Large intestine (tissue), 12 donors: ENCODE measurements at places on chromosomes 6 and 20.

- no peak for DNase-seq
Observed at GRCh38 chr6:32932132-32932868, 8.5 kb downstream of the HLA-DMB start.

DNA sequence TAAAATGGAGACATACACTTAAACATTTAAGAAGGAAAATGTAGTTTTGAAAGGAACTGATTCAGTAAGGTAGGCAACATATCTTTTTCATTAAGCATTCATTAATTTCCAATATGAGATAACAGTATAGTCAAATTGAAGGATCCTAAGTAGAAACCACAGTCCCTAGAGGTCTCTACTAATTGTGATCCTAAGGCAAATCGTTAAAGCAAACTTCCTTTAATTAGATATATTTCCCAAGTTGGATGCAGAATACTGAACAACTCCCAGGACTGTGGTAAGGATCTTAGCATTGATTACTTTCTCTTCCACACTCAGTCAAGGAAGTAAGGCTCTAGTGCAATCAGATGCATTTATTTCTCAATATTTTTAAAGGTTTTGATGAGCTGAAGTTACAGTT lies 604.1 kb upstream of the GJE1 start:
- DNase-seq = no peak

DNA sequence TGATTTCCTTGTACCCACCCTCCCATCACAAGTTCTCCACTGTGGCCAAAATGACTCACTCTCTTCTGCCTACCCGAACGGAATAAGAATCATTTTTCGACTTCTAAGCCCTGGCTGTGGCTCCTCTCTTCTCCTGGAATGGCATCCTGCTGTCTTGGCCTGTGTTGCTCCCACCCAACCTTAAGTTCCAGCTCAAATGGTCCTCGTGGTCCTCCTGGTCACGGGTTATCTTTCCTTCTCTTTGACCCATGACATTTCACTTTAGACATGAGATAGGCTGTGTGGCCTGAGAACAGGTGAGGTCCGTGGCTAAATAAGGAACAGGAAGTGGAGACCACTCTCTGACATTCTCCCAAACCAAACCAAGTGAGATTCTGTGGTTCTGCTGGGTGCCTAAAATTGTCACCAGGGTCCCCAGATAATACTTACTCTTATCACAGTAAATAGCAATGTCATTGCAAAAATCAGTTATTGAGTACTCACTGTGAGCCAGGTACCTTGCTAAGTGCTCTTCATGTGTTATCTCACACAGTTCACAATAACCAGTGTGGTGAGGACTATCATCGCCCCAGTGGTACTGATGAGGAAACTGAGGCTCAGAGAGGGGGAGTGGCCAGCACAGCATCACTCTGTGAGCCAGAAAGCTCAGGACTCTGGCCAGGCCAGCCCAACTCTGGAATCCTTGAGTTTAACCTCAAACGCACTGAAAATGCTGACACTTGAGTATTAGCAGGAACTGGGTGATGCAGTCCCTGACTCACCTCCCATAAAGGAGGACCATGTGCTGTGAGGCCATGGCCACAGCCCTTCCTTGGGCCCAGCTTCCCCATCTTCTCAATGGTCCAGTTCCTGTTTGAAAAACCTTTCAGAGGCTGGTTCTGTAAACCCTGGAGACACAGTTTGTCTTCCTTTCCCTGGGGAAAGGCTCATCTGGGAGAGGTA lies 74.8 kb upstream of the SIRPA start:
- DNase-seq = peak; percentile 28

DNA sequence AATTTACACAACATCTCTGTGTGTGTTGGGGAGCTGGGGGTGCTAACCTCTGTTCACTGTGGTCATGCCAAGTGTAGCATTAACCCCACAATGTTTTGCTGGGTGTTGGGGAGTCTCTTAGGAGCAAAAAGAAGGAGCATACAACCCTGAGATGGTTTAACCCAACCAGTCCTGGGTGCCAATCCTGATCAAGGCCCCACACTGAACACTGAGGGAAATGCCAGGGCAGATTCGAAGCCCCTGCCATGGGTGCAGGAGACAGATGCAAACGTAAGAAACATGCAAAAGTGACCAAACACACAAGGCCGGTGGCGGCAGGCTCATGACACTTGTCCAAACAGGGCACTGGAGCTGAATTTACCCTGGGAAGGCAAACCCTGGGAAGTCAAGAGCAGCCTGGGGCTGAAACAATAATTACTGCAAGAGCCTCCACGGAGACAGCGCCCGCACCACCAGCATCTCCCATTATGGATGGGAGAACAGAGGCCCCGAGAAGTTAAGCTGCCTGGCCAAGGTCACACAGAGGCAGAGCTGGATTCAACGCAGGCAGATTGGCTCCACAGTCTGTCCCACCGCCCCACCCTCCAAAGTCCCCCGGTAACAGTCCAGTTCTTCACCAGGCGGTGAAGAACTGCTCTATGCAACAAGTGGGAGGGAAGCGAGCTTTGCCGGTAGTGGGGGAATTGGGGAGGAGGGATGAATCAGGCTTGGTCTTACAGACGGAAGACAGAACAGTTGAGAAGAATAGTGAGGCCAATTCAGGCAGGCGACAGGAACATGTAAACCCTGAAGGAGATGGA lies 8.5 kb downstream of the ACSS1 start:
- DNase-seq = no peak

GRCh38 chr6:2971420-2972218 lies at the start of gene SERPINB6:
Gene SERPINB6, minus strand, starts transcription at chr6:2971567. Its CDS starts 12,235 bp downstream, at chr6:2959332.
- DNase-seq = peak; percentile 93

DNA sequence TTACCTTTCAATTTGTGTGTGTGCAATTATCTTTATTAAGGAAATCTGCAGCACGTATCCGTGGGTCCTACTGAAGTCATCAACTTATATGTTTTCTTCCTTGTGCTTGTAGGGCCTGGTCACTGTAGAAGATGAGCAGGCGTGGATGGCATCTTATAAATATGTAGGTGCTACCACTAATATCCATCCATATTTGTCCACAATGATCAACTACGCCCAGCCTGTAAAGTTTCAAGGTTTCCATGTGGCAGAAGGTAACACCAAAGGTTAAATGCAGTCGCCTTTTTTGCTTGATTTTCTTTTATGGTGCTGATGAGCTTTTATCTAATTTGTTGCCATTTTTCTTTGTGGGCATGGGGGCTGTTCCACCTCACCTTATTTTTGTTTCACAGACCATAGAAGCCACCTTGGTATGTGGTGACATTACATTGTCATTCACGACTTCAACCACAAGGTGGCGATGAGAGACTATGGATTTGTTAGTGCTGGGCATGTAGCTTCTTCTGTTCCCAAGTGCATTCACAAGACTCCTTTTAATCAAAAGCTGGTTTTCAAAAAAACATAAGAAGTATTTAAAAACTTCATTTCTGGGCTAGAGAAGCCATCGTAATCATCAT lies 106.5 kb upstream of the LAMP5 start:
- peak; percentile 62 for DNase-seq

DNA sequence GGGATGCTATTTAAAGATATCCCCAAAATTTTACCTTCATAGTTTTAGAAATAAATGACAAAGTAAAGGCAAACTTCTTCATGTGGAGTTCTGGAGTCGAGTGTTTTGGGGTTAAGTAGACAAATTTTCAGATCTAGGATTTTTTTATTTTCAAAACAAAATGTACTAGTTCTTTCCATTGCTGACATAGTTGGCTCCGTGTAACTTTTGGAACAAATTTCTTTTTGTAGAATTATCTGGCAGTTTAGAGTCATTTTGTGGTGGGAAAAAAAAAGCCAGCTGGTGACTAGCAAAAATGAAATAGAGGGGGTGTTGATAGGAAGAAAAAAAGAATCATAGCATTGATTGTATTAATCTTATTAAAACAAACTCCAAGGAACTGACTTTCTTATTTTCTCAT lies 131.6 kb upstream of the TCF21 start:
- no peak for DNase-seq

DNA sequence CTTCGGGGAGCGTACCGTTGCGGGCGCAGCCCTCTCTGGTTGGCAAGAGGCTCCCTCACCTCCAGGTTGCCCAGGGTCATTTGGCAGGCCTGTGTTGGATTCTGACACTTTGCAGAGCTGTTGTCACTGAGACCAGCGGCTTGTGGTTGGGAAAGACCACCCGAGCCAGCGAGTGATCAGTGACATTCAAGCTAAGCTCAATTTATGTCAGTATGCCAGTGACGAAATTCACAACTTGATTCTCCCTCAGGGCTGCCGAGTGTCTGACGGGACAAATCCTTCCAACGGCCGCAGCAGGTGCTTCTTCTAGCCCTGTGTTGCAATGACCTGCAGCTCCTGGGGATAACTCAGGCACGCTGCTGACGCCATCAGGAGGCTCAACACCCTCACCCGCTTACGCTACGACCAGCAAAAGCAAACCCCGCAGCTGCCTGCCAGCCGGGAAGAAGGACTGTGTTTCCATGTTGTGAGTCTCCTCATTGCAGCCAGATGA lies 16.9 kb upstream of the SLC22A2 start:
- no peak for DNase-seq

GRCh38 chr6:146972546-146972945 lies 231.7 kb upstream of the STXBP5 start:
- DNase-seq = no peak

- DNase-seq = no peak
Observed at GRCh38 chr6:16972535-16972934, 129.3 kb upstream of the STMND1 start.

GRCh38 chr6:88825856-88826255 lies 137.6 kb downstream of the RNGTT start:
- no peak for DNase-seq

DNA sequence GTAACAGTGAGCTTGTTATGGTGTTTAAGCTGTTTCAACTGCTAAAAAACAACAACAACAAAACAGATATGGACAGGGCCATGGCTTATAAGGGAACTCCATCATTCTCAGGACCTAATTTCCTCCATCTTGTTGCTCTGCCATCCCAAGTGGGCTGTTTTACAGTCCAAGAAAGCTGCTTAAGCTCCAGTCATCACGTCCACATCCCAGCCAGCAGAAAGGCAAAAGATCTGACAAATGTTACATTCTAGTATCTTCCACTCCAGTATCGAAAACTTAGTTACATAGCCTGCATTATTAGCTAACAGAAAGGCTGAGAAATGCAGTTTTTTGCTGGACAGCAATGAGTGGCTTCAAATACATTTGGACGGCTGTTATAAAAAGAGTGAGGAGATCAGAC lies 23.0 kb upstream of the TFAP2A start:
- no peak for DNase-seq

GRCh38 chr6:170497841-170498301 lies 55.2 kb downstream of the PSMB1 start:
- no peak for DNase-seq

DNA sequence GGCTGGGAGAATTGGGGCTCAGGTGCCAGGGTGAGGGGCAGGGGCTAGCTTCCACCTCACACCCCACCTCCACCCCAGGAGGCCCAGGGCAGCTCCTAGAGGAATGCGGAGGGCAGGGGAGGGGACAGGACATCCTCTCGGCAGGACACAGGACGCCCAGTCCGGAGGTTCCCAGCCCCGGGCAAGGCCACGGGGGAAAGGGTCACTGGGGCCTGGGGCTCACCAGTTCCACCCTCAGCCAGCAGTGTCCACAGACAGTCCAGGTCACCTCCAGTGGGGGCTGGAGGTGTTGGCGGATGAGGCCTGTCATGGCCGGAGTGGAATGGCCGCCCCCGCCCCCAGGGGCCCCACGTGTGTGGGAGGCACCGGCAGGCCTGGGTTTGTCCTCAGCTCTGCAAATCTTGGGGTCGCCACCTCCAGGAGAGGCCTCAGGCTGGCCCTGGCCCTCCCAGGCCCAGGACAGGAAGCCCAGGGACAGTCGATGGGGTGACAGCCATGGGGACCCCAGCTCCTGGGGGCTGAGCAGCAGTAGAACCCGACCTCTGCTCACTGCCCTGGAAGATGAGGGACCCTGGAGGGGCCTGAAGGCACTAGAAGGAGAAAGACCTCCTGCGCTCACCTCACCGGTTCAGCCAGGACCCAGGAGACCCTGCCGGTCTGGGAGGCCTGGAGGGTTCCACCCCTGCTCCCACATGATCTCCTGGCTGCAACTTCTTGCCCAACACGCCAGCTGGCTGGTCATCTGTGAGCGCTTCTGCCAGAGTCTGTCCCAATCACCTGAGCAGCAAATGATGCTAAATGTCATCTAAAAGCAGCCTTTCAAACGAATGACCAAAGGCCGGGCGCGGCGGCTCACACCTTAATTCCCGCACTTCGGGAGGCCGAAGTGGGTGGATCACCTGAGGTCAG lies 13.0 kb upstream of the ABHD16B start:
- no peak for DNase-seq

DNA sequence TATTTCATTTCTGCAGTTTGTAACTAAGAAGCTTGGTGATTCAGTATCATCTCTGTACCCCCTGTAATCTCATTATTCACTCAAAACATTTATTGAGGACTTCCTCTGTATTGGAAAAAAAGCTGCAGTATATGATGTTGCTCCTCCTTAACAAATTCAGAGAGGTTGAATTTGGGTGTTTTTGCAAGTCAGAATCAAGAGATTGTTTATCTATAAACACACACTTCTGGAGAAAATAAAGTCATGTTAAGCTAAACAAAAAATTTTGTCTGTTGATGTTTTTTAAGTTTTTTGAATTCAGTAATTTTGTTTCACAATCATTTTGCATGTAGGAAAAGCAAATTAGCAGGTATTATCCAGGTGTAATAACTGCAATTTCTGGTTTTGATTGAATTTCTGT lies 11.4 kb upstream of the RHAG start:
- DNase-seq = no peak
